NCI-H345 (cell line): ENCODE measurements at places on chromosomes 1 and 21.

GRCh38 chr21:29403922-29404538, 105.3 kb downstream of the BACH1 start:
- DNase-seq, result no peak

DNA sequence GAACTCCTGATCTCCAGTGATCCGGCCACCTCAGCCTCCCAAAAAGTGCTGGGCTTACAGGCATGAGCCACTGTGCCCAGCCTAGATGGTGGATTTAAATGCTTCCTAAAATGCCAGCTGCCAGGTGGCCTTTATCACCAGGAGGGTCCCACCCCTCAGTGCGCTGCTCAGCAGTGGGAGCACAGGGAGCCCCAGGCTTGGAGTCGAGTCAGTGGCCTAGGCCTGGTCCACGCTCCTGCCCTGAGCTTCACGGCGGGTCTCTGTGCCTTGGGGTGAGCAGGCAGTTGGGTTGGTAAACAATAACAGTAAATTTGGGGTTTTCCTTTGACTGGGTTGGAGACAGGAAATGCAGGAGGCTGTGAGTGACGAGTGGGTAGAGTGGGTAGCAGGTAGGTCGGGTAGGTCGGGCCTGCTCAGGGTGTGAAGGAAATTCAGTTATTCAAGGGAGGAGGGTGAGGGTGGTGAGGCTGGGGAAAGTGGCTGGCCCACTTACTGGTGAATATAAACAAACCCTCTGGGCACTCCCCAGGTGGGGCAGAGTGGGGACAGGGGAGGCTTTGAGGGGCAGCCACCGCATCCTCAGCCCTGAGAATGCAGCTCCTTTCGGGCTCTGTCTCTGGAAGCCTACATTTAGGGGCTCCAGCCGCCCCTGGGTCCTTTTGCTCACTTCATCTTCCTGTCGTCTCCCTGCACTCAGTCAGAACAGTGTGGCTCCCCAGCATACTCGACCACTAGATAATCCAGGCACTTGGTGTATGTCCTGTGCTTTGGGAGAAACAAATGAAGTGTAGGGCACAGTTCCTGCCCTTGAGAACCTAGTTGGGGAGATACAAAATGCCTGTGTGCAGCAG, 33.5 kb upstream of the IL19 start:
- no peak for DNase-seq

DNA sequence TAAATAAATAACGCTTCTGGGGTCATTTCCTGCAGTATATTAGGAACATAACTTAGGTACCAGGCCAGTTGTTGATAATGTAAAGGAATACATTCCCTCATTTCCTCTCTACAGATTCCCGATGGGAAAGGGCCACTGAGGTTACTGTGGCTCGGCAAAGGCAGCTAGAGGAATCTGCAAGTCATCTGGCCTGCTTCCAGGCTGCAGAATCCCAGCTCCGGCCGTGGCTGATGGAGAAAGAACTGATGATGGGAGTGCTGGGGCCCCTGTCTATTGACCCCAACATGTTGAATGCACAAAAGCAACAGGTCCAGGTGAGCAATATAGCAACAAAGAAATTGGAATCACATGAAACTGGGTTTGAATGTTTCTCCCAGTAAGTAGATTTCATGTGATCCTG, 109.6 kb upstream of the BMP8A start:
- no peak for DNase-seq

GRCh38 chr1:37472994-37473393, 1.4 kb upstream of the ZC3H12A start:
- no peak for DNase-seq

GRCh38 chr1:119702384-119702783, 9.3 kb upstream of the PHGDH start:
- no peak for DNase-seq

DNA sequence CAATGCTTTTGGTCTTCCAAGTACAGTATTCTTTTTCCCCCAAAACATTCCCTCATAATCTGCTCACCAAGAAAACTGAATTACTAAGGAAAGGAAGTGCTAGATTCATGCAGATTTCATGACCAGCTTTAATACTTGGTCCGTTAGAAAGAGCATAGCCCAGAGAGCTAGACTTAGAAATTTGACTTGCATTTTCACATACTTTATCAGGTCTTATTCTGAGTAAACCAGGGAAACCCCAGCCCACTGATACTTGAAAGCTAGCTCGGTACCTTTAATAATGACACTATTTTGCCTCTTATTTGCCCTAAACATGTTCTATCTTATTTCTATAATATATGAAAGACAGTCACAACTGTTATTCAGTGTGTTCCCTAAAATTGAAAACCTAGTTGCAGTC, 204.5 kb downstream of the TTLL7 start:
- DNase-seq, result no peak

DNA sequence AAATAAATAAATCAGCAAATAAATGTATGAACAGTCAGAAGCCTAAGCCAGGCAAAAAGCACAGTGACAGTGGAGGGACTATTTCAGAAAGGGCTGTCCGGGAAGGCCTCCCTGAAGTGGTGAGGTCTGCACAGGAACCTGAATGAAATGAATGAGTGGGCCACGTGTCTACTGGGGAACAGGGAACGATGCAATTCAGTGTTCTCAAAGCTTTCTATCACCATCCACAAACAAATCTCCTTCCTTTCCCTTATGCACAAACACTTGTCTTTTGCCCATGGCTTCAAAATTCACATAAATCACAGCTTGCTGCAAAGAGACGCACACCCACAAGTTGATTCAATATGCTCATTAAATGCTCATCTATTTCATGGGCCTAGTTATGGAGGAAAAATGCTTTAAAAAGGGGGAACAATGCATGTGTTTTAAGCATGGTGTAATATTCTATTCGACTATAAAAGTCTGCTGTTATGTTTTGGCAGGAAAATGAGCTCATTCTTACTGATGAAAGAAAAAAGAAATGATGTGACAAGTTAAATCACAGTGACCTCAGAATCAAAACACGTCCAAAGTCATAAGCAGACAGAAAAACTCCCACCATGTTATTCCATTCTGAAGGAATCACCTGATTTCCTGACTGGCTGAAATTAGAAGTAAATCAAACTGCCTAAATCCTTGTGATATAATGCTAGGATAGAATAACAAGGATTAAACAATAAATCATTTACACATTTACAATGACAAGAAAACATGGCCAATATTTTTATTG, 21.6 kb downstream of the URB1 start:
- no peak for DNase-seq

DNA sequence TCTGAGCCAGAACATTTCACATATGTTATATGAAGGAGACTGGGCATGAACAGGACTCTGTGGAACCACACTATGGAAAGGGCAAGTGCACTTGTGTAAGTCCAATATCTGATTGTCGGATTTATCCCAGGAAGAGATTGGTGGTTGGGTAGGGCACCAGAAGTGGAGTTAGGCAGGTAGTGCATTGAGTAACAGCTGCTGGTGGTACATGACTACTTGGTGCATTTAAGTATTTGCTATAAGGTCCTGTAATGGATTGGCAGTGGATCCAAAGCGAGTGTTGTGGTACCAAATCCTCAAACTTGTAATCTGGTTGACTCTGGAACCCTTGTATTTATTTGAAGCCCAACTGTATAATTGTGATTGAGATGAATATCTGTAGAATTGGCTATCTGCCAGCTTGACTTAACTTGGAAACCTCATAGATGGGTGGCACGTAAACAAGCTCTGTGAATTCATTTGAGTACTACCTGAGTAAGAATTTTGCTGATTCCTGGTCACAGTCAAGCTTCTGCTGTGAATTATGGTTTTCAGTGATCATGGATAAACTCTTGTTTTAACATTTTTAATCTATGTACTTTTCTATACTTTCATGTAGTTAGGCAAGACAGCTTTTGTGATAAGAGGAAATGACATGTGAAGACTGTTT, 21.1 kb downstream of the UBAP2L start:
- DNase-seq, result peak; percentile 12

- DNase-seq, result no peak
Measured at GRCh38 chr21:41250519-41250918, 66.1 kb upstream of the FAM3B start.

DNA sequence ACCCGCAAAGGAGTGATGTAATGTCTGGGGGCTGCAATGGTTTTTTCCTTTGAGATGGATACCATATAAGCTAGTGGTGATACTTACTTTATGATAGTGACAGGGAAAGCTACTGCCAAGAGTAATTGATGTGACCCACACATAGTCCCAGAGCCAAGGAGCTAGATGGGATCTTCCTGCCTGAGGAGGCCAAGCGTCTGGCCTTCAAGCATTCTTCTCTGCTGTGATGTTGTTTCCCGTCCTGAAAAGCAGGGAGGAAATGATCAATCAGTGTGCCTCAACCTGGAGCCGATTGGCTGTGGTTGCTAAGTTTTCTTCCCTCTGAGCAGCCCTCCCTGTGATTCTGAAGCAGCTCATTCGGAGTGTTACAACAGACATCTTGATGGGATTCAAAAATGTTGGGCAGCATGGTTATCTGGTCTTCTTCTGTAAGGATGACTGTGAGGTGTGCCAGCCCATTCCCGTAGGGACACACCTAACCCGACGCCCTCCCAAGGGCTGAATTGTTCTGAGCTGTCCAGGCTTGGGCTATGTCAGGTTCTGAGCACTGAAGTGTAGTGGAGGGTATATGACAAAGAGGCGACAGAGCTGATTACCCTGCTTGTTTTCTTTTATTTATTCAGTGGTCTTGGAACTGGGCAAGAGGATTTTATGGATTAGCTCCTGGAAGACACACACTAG, 56.7 kb downstream of the UCK2 start:
- no peak for DNase-seq

DNA sequence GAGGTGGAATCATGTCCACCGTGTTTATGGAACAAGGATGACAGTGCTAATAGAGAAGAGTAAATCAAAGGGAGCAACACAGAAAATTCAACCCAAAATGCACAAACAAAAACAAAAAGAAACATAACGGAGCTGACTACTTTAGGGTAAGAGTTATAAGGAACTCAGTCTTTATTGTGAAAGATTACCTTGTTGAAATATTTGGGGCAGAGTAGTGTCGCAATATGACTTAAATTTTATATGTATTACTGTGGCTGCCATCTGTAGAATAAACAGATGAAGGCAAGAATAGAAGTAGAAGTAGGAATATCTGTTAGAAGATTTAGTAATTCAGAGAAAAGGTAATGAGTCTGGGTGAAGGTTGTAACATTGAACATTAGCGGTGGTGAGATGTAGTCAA, 913.9 kb downstream of the BRINP3 start:
- DNase-seq, result no peak

- DNase-seq, result no peak
Measured at GRCh38 chr1:89147678-89148658, 22.1 kb upstream of the GBP2 start.

GRCh38 chr21:42646076-42646825, 7.2 kb upstream of the PDE9A start:
- no peak for DNase-seq

GRCh38 chr1:15406614-15407559, 2.8 kb upstream of the EFHD2 start:
- no peak for DNase-seq

DNA sequence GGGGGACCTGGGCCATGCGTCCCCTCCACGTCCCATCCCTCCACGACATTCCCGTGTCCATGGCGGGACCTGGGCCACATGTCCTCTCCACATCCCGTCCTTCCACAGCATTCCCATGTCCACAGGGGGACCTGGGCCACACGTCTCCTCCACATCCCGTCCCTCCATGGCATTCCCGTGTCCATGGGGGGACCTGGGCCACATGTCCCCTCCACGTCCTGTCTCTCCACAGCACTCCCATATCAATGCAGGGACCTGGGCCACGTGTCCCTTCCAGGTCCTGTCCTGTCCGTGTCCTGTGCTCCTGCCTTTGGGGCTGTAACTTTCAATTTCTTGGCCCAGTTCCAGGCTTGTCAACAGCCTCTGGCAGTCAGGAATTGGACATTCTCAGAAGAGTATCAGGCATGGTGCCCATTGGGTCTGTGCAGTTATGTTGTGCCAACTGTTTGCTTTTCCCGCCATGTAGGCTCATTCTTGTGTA, 47.1 kb downstream of the WNT9A start:
- no peak for DNase-seq

- DNase-seq, result no peak
Measured at GRCh38 chr21:41672543-41672915, 94.3 kb downstream of the RIPK4 start.

DNA sequence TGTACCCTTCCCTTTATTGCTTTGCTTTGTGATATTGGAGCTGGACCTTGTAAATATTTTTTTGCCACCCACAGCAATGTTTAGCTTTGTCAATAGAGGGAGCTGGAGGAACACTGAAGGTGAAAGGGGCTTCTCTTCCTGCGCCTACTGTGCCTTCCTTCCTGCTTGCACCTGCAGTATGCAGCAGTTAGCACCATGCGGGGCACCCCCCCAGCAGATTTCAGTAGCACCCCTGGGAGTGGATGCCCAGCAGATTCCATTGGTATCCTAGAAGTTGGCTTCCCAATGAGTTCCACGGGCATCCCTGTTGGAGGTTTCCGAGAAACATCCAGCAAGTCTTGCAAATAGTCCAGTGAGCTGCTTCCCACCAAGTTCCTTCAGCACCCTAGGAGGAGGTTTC, 25.6 kb downstream of the S100A10 start:
- DNase-seq, result no peak

GRCh38 chr1:175162955-175163354, 29.6 kb downstream of the KIAA0040 start:
- DNase-seq, result no peak

GRCh38 chr1:221987860-221988520, 246.1 kb upstream of the DUSP10 start:
- DNase-seq, result peak; percentile 81

- no peak for DNase-seq
Measured at GRCh38 chr1:150138044-150138443, 11.7 kb upstream of the PLEKHO1 start.

GRCh38 chr1:207672522-207673130, 27.7 kb downstream of the CR1L start:
- peak; percentile 58 for DNase-seq

DNA sequence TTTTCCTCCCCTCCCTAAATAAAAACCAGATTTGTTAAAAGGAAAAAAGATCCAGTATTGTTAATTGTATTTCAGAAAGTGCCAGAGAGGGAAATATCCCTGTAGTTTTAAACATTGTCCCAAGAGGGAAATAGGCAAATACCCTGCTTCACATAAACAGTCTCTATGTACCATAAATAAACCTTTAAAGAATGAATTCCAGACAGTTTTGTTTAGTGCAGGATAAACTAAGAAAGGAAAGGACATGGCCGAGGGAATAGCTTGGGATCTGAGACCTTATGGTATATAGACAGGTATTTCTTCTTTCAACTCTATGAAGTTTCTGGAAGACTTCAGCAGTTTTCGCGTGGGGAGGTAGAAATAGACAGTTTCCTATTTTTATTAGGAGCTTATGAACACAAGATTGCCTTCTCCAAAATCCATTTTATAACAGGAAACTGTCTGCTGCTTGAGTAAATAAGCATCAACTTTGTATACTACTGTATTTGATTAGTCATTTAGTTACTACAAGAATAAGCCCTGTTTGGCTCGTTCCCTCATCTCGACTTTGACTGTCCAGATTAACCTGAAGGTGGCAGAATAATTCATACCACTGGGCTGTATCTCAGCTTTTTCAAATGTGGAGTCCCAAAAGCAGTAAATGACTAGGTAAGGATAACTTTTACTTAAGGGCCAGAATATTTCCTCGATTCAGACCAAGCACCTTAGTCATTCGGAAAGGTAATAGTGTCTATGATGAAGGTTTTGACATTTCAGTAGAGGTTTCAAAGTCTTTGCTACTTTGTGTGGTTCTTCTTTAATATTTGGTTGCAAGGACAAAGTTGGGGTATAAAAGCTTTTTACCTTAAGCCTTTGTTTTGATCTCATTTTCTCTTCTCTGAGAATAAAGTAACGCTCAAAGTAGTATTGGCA, 177.5 kb downstream of the VPS13D start:
- DNase-seq, result no peak

GRCh38 chr21:42571391-42572150, 57.9 kb downstream of the SLC37A1 start:
- DNase-seq, result no peak

- no peak for DNase-seq
Measured at GRCh38 chr1:1109743-1110142, 6.1 kb downstream of the C1orf159 start.
